ENCODE measurements at places on chromosomes 11 and 22.

- no peak for DNase-seq
Measured at GRCh38 chr22:38709306-38709705, 3.6 kb downstream of the GTPBP1 start.

DNA sequence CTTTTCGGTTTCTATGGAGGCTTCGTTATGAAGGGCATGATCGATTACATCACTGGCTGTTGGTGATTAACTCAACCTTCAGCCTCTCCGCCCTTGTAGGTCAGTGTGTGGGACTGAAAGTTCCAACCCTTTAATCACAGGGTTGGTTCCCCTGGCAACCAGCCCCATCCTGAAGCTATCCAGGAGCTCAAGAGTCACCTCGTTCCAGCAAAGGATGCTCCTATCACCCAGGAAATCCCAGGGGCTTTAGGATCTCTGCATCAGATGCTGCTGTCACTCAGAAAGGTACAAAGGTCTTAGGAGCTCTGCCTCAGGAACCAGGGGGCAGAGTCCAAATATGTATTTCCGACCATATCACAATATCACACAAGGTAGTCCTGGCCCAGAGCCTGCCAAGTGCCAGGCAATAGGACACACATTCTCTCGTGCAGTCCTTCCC is 123.5 kb upstream of the PARVA start:
- DNase-seq = no peak

- DNase-seq = no peak
Measured at GRCh38 chr11:111302298-111302697, 4.0 kb downstream of the POU2AF3 start.

DNA sequence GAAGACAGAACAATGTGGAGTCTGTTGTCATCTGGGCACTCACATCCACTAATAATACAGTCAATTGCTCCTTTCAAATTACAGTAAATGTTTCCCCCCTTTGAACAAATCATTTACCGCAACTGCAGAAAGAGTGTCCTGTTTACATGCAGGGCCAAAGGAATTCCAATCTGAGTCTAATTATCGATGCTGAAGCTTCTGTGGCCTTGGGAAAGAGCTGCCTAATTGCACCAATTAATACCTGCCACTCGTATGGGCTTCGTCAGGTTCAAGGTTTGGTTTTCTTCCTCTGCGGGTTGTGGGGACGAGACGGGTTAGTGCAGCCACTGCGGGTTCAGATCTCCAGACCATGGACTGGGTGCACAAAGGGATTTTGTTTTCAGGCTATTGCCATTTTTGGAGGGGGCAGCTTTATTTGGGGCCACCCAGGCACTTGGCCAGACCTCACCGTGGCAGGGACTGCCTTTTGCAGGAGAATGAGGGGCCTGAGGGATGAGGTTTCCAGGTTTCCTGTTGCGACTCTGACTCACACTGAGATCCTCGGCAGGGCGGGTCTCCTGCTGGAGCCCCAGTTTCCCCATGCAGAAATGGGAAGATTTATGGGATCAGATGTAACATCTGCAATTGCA is 147.6 kb downstream of the MIAT start:
- no peak for DNase-seq

GRCh38 chr22:19966908-19967750 is 25.5 kb upstream of the TXNRD2 start:
- no peak for DNase-seq

DNA sequence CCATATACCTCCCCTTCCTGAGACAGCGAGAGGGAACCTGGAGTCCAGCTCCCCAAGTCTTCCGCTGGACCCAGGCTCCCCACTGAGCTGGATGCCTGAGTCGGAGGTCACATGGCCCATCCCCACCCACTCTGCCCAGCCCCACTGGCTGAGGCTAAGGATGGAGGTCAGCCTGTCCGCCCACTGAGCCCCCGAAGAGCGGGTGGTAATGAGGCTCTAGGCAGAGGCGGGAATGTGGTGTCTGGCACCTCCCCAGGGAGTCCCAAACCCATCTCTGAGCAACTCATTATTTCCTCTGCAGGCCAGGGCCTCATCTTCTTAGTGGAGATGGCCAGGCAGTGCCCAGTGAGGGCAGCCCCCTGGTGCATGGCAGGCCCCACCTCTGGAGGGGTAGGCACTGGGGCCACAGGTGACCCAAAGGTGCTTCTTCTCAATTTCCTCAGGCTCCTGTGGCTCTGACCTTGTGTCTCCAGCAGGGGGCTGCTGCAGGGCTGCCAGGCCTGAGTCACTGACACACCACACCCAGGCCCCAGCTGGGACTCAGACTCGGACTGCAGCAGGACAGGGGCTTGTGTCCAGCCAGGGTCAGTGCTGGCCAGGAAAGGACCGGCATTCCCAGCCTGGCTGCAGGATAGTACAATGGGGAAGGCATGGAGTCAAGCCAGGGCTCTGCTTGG is 10.2 kb upstream of the PDE2A start:
- peak; percentile 52 for DNase-seq

- DNase-seq = no peak
Measured at GRCh38 chr22:24207264-24208011, 26.2 kb downstream of the SUSD2 start.

DNA sequence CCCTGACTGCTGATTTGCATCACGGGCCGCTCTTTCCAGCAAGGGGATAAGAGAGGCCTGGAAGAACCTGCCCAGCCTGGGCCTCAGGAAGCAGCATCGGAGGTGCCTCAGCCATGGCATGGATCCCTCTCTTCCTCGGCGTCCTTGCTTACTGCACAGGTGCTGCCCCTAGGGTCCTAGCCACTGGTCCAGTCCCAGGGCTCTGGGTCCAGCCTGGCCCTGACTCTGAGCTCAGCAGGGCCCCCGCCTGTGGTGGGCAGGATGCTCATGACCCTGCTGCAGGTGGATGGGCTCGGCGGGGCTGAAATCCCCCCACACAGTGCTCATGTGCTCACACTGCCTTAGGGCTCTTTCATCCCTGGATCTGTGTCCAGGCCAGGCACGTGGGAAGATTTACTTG is 7.0 kb upstream of the IGLL5 start:
- DNase-seq = no peak

GRCh38 chr11:19553683-19554333 is 158.8 kb upstream of the NAV2 start:
- peak; percentile 87 for DNase-seq

DNA sequence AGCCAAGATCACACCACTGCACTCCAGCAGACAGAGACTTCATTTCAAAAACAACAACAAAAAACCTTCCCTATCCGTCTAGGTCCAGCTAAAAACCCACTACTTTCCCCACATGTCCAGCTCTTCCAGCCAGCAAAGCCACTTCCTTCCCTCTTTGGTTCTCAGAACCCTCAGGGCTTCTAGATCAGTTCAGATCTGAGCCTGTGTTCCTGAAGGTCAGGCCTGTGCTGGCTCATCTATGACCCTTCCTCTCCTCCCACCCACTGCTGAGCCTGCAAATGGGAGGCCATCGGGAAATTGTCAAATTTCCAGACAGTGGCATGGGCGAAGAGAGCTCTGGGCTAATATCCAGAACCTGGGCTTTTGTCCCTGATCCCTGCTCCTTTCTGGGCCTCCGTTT is 37.8 kb downstream of the SLCO2B1 start:
- no peak for DNase-seq

- DNase-seq = no peak
Measured at GRCh38 chr11:74100231-74100630, 70.6 kb downstream of the C2CD3 start.

- no peak for DNase-seq
Measured at GRCh38 chr11:117410861-117411710, 83.4 kb downstream of the CEP164 start.

GRCh38 chr22:45684169-45684568 is 12.5 kb downstream of the ATXN10 start:
- no peak for DNase-seq

- DNase-seq = no peak
Measured at GRCh38 chr22:37701141-37701786, 4.4 kb downstream of the TRIOBP start.

GRCh38 chr11:14054116-14055107 is 91.9 kb downstream of the SPON1 start:
- DNase-seq = no peak

DNA sequence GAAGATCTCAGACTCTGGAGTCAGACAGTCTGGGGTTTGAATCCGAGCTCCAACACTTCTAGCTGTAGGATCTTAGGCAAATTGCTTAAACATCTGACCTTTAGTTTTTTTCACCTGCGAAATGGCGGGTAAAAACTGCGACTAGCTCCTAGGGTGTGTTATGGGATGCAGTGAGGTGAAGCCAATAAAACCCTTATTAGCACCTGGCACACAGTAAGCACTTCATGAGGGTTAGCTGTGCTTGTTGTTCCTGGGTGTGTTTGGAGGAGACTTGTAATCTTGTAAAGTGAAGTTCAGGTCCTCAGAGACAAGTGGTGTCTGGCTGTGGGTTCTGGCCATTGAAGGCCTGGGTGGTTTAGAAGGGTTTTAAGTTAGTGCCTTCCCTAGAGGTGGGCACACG is 68.9 kb downstream of the ZBTB16 start:
- no peak for DNase-seq

DNA sequence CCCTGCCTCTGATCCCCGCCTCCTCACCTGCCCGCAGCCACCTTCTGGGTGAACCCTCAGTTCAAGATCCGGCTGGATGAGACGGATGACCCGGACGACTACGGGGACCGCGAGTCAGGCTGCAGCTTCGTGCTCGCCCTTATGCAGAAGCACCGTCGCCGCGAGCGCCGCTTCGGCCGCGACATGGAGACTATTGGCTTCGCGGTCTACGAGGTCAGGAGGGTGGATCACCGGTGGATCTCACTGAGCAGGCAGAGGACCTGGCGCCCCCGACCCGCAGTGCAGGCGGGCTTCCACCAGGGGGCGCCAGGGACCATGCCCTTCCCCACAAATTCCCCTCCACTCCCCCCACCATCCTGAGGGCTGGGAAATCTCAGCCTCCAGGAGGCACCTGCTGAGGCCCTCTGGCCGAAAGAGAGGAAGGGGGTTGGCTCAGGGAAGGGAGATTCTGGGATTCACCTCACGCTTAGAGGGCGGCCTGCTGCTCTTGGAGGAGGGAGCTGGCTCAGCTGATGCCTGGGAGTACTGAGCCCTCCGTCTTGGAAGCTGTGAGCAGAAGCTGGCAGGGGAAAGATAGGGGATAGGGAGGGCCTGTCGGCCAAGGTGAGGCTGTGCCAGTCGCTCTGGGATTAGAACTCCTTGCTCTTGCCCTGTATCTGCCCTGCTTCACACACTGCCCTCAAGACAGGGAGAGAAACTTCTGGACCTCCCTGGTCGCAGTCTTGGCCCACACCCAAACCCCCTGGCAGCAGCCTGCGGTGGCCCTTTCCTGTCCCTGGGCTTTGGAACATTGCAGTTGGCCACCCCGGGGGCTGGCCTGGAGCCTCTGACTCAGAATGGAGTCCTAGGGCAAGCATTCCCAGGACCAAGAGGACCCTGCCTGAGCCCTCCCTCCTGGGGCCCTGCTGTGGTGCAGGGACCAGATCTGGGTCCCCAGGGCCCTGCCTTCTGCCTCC is 23.2 kb downstream of the CAPN1 start:
- peak; percentile 60 for DNase-seq

DNA sequence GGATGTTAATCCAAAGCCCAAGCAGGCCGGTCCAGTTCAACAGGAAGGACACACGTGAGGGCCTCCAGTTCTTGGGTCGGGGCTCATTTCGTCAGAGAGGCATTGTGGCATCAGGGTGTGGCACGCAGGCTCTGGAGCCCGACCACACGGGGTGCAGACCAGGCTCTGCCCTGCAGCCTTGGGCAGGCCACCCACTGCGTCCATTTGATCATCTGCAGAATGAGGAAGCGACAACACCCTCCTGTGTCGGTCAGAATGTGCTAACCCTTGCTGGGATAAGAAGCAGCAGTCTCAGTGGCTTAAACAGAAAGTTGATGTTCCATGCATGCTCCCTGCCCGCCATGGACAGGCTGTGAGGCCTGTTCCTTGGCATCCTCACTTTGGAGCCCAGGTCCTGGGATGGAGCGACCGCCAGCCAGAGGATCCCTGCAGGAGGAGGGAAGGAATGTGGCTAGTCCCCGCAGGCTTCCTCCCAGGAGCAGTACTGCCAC is 10.8 kb downstream of the RIBC2 start:
- no peak for DNase-seq

DNA sequence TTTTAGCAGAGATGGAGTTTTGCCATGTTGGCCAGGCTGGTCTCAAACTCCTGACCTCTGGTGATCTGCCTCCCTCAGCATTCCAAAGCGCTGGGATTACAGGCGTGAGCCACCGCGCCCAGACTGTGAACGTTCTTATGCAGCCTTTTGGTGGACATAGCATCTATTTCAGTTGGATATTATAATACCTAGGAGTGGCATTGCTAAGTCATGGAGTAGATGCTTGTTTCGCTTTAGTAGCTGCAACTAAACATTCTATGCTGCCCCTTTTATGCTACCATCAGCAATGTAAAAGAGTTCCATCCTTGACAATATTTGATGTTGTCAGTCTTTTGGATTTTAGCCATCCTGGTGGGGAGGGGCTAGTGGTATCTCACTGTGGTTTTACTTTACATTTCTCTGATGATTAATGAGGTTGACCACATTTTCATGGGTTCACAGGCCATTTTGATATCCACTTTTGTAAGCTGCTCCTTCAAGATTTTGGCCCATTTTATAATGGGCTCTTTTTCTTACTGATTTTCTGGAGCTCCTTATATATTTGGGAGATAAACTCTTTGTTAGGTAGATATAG is 16.5 kb upstream of the APOBEC3A start:
- peak; percentile 36 for DNase-seq

DNA sequence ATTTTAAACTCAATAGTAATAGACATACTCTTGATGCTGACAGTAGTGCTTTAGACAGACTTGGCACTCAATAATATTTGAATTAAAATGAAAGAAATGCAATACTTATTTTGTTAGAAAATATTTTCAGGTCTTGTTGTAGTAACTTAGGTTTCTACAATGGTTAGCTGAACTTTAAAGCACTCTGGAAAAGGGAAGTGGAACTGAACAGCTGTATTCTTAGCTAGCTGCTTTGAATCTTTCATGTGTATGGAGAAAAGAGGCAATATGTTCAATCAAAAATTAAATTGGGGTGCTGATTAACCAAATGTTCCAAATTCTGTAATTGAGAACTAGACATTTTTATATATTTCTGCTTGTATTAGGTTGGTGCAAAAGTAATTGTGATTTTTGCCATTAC is 517.9 kb upstream of the RAG2 start:
- DNase-seq = no peak

GRCh38 chr11:77455740-77456139 is 18.2 kb downstream of the PAK1 start:
- DNase-seq = no peak

DNA sequence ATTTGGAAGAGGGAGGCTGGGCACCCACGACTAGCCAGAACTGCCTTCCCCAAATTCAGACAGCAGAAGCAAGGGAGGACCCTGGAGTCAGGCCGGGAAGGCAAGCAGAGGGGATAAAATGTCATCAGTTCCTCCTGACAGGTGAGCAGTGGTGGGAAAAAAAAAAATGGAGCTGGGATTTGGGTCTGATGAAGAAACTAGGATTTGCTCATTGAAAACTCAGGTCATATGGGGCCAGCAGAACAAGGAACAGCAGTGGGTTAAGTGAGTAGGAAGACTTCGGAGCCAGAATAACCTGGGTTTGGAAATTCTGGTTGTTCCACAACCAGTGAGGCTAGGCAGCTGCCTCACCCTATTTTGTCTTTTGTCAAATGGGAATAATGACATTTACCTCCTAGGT is 28.9 kb upstream of the DRD2 start:
- no peak for DNase-seq

All from activated CD4-positive, alpha-beta T cell treated with anti-CD3 and anti-CD28 coated beads, Interleukin-2, amount 50 U/mL, for 48 hours (primary cell).